Left cardiac atrium (tissue), 4 donors: ENCODE measurements at places on chromosomes 6 and 20.
A peak's percentile ranks its signal among the peaks of the same experiment; 100 is the strongest.

DNA sequence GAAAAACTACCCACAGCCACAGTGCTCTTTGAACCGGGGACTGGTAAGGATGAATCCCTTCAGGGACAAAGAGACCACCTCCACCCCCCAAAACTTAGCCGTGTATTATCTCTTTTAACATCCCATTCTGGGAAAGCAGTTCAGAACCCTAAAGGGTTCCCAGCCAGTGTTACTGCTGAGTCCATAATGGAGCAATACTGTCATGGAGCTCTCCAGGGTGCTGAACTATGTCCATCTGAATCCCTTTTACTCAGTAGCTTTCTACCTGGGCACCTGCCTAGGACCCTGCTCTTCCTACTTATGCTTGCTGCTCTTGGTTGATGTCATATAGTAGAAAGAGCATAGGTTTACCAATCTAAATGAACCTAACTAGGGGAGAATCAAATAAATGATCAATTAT lies 22.3 kb upstream of the SAYSD1 start:
- DNase-seq = no peak

GRCh38 chr6:12637960-12638641 lies 78.5 kb upstream of the PHACTR1 start:
- peak; percentile 27 for DNase-seq

GRCh38 chr6:137272403-137272802 lies 53.2 kb upstream of the IFNGR1 start:
- DNase-seq = no peak

DNA sequence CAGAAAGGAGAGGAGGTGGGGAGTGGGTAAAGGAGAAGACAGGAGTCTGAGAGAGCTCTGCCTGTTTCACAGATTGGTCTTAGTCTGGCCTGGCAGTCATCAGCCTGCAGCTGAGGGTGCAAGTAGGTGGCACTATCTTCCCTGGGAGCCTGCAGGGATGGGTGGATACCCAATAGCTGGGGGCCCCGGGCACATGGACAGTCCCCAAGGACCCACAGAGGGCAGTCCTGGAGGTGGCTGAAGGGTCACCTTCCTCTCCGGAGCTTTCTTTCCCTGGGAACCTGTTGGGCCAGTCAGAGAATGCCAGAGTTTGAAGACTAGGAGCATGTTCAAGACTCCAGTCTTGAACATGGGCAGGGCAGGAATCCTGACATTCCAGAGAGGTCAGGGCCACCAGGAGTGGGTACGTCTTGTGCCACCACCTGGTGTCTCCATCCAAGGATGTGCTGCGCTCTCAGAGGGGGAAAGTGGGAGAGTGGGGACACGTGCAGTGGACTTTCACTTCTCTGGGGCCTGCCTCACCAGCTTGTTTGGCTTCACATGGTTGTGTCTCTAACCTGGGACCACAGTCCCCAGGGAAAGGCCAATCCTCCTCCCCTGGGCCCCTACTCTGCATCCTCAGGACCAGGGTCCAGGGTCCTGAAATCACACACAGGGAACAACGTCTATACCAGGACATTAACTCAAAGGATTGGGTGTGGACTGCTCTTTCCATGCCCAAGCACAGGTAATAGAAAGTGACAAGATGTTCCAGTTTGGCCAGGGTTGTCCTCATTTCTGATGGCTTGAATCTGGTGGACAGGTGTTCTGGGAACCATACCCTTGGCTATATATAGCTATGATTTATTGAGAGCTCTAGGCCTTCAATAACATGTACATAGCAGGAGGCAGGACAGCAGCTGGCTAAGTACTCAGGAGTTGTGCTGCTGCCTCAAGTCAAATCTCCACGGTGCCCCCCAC lies 18.0 kb downstream of the AARS2 start:
- no peak for DNase-seq

DNA sequence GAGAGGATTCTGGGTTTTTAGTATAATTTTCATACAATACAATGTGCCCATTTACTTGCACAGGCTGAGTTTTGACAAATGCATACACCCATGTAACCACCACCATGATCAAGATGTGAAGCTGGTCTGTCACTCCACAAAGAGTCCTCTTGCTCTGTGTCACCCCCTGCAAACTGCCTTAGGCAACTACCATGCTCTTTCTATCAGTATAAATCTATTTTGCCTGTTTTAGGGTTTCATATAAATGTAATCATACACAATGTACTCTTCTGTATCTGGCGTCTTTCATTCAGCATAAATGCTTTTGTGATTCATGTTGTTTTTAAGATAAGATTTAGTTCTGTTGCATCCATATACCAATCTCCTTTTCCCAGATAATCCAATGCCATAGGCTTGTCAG lies 181.9 kb upstream of the KCNG1 start:
- DNase-seq = no peak

DNA sequence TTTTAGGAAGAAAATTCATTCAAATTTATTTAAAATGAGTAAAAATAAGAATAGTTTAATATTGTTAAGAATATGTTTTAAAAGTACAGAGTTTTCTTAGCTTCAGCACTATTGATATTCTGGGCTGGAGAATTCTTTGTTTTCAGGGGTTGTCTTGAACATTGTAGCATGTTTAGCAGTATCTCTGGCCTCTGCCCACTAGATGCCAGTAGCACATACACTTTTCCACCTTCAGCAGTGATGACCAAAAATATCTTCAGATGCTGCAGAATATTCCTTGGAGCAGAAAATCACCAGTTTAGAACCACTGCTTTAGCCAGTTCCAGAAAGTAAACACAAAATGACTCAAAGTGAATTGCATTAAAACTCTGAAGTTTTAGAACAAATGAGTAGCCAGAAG lies 19.4 kb upstream of the SDHAF4 start:
- DNase-seq = no peak

DNA sequence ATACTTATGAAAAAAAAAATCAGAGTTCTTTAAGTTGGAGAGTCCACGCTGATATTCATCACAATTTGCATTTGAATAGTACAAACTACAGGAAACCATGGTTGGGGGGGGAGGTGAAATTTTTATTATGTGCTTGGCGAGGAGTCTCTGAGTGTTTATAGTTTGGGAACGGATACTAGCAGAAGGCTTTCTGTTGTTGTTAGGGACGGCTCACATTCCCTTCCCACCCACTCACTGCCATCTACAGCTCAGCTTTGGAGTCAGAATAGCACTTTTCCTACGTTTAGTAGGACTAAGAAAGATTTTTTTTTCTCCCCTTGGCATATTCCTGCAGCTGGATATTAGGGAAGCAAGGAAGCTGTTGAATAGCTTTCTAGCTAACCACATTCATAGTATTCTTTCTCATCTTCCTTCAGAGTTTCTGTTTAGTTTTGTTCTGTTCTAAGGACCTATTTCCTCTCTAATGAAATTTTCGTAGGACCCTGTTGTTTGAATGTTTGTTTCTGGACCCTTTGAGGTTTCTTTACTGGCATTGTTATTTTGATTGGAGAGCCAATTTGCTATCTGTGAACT lies 235.1 kb upstream of the ZNF217 start:
- no peak for DNase-seq

DNA sequence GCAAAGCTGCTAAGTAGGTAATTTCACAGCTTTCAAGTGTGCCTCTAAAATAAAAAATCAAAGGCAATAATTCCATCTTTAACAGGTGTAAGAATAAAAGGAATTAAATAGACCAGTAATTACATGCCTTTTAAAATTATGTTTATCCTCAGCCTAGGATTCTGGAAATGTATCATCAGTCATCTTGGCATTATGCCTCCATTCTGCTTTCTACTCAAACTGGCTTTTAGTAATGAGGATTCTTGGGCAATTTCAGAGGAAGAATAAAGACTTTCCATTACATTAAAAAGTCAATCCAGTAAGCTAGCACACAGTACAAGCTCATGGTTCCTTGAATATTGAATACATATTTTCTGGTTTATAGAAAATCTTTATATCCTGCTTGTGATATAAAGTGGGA lies 44.7 kb downstream of the GSTA2 start:
- DNase-seq = no peak

GRCh38 chr20:33159713-33160112 lies 8.2 kb upstream of the BPIFA2 start:
- DNase-seq = no peak

DNA sequence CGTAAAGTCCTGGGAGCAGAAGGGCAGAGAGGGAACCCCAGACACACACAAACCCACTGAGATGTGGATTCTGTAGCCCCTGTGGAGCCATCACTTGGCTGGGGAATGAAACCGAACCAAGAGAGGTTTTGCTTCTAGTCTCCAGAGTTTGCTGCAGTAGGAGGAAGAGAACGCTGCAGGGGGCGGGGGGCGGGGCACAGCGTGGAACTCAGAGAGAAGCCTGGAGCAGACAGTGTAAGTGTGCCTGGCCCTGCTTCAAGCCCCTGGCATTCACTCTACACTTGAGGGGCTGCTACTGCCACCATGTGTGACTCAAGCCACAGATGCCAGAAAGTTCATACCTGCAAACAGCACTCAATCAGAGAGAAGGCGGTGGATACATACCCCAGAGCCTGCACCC lies 18.9 kb downstream of the GABRR1 start:
- no peak for DNase-seq

- no peak for DNase-seq
Measured at GRCh38 chr6:6659600-6660327, 71.2 kb downstream of the LY86 start.

- no peak for DNase-seq
Measured at GRCh38 chr20:51084593-51085377, 61.9 kb upstream of the KCNG1 start.

DNA sequence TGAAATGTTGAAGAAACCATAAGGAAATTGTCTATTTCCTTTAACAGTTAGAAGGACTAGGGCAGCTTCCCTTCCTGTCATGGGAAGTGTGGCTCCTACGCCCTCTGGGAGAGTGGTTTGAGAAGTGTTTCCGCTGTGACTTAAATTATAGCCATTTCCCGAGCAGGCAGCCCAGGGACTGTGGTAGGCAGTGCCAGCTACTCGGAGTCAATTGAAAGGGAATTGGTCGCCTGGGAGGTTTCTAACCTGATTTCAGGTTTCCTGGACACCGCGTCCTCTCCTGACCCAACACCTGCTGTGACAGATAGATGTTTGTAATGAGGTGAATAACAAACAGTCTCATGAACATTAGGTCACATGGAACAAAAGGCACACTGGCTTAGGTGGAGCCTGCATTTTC lies 256.1 kb upstream of the PLCB4 start:
- DNase-seq = peak; percentile 24

DNA sequence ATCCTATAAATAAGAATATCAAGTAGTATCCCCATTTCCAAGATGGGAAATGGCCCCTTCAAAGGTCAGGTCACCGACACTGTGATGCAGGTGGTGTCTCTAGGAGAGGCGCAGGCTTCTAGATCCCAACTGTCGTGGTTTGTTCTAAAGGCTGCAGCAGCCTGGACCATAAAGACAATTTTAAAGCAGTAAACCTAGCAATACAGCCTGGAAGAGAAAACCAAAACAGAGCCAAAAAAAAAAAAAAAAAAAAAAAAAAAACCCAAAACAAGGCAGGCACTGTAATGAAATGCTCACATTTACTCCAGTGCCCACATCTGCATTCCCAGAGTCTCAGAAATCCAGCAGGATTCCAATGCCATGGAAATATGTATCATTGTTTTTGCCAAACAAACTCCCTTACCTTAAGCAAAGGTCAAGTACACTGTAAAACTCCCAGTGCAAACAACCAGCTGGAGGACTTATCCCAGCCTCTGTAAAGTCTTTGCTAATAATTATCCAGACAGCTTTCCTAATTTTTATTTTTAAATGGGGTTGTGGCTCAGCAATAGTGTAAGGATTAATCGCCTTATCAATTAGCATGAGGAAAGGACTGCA lies 98.2 kb downstream of the PSMG4 start:
- DNase-seq = no peak

- DNase-seq = no peak
Measured at GRCh38 chr6:35173427-35174087, 32.4 kb upstream of the TCP11 start.

DNA sequence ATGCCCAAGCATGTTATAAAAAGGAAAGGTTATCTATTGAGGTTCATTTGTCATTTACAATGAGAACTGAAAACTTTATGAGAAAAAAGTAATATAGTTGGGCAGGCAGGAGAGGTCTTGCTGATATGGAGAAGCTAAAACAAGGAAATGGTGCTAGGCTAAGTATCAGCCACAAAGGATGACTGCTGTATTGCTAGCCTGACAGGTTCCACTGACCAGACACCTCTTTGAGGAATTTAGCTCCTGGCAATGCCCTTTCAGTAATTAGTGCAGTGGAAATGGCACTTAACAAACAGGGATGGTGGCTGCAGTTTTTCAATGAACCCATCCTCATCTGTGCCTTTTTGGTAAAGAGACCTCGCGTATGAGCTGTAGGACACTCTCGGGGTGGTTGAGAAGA lies 284.4 kb downstream of the ZFAND3 start:
- DNase-seq = no peak

- peak; percentile 73 for DNase-seq
Measured at GRCh38 chr20:17938871-17939619, 29.5 kb downstream of the SNX5 start.

- no peak for DNase-seq
Measured at GRCh38 chr20:37342231-37343177, 3.4 kb upstream of the SRC start.

DNA sequence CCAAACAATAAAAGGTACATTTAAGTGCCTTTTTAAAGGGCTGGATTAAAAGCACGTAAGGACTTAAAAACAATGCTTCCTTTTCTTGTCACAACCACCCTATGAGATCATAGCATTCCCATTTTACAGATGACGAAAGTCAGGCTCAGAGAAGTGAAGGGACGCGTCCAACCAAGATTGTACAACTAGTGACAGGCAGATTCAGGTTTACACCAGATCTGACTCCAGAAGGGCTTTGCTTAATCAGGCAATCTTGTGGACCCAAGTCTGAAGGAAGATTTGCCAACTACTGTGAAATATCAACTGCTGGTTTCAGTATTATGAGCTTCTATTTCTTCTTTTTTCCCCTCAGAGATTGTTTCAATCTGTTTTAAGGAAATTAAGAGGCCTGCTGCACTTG lies 877 bp downstream of the ENPP4 start:
- no peak for DNase-seq

DNA sequence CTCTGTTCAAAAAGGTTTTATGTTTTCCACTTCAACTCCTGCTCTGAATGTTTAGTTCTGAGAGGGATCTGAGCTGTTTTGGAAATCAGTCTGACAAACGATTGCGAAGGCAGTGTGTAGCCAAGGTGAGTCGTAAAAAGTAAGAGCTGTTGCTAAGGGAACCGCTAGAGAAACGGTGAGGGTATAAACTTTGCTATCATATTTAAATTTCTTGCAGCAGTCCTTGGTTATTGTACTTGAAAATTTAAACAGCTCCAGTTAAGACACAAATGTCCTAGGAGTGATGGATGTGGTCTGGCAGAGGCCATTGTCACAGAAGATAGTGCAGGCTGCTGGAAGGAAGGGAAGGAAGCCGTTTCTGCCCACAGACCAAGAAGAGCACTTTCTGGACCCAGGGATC lies 64.9 kb upstream of the CITED2 start:
- DNase-seq = no peak

DNA sequence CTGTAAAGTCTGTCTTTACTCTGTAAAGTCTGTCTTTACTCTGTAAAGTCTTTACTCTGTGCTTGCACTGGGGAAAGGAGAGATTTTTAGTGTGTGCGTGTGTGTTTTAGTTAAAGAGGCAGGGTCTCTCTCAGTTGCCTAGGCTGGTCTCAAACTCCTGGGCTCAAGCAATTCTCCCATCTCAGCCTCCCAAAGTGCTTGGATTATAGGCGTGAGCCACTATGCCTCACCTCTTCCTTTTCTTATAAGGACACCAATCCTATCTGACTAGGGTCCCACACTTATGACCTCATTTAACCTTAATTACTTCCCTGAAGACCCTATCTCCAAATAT lies 93.8 kb downstream of the JPH2 start:
- DNase-seq = no peak

GRCh38 chr6:169577974-169578373 lies 123.9 kb downstream of the WDR27 start:
- no peak for DNase-seq
